ENCODE measurements at places on chromosomes 7 and 10.
A peak's percentile ranks its signal among the peaks of the same experiment; 100 is the strongest.

DNA sequence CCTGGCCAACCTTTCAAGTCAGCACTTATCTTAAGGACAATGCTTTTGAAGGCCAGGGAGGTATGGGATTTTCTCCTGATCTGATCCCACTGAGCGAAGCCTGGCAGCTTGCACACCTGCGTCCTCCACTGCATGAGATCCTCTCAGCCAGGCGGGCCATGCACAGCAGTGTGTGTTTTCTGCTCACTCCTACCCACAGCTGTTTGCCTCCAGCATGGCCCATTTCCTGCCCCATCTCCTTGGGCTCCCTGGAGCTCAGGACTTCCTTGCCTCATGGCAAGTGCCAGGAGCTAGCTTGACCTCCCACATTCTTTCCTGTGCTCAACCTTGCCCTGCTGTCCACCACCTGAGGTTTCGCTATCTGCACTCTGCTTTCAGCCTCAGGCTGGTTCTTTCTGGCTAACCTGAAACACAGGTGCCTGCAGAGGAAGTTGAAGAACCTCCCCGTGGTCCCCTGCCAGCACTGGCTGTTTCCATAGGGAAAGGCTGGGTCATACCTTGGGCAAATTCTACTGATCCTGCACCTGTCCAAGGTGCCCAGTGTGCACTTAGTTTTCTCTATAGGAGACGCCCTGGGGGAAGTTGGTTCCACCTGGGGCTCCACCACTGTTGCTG, 43.9 kb upstream of the EEPD1 start:
- no peaks in the 10 kb centered on the region for H3K36me3 ChIP-seq
- no peak overlapping the region for H3K4me3 ChIP-seq
- peaks cover 2% of the 10 kb centered on the region for H3K27me3 ChIP-seq
- H3K4me1 ChIP-seq, result no peaks in the 10 kb centered on the region

DNA sequence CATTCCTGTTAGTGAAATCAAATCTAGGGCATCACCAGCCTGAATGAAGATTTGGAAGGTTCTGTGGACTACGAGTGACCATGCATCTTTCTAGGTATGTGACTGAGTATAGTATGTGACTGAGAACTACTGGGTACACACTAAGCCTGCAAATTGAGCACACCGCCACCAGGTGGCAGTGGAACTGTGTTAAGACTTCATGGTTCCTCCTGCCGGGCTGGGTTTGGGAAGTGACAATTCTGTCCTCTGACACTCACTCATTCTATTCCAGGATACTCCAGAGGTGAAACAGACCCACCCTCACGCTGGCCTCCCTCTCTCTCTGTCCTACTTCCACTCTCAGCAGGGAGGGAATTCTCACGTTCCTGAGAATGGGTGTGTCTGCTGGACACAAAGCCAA, 84.0 kb upstream of the TMEM248 start:
- H3K4me3 ChIP-seq, result no peak overlapping the region
- no peak for DNase-seq
- H3K27me3 ChIP-seq, result no peaks in the 10 kb centered on the region

- DNase-seq, result no peak
- no peaks in the 10 kb centered on the region for H3K27me3 ChIP-seq
- no peak overlapping the region for H3K4me3 ChIP-seq
- peaks cover 40% of the 10 kb centered on the region for H3K4me1 ChIP-seq
- no peak overlapping the region for H3K27ac ChIP-seq
- no peaks in the 10 kb centered on the region for H3K36me3 ChIP-seq
Observed at GRCh38 chr10:103980288-103980906, 13.5 kb downstream of the SLK start.

DNA sequence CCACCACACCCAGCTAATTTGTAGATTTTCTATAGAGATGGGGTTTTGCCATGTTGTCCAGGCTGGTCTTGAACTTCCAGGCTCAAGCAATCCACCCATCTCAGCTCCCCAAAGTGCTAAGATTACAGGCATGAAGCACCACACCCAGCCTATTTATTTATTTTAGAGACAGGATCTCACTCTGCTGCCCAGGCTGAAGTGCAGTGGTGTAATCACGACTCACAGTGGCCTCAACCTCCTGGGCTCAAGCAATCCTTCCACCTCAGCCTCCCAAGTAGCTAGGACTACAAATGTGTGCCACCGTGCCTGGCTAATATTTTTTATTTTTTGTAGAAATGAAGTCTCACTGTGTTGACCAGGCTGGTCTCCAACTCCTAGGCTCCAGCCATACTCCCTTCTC, 6.9 kb upstream of the FRAT2 start:
- H3K27ac ChIP-seq, result no peak overlapping the region
- peaks cover 50% of the 10 kb centered on the region for H3K27me3 ChIP-seq
- no peaks in the 10 kb centered on the region for H3K36me3 ChIP-seq
- no peak for DNase-seq
- no peak overlapping the region for H3K4me3 ChIP-seq

DNA sequence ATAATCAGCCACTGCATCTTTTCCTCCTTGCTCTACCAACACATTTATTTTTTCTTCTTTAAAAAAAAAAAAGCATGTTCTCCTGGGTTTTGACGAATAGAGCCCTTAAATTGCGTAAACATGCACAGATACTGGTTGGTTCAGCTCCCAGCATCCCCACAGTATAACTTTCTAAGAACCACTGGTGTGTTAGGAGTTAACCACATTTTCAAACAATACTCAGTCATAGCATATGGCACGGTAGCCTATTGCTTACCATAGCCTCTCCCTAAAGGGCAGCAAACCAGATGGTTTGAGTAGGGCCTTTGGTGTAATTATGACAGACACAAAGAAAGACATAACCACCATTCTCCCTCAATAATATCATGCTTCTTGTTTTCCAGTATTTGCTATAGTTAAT, 145.0 kb downstream of the LRRC4 start:
- no peak overlapping the region for H3K27ac ChIP-seq
- peaks cover 18% of the 10 kb centered on the region for H3K36me3 ChIP-seq
- H3K4me1 ChIP-seq, result peaks cover 29% of the 10 kb centered on the region
- DNase-seq, result no peak

- H3K27me3 ChIP-seq, result peaks cover 10% of the 10 kb centered on the region
- H3K36me3 ChIP-seq, result no peaks in the 10 kb centered on the region
- no peak overlapping the region for H3K4me3 ChIP-seq
- DNase-seq, result peak; percentile 82
- H3K4me1 ChIP-seq, result no peaks in the 10 kb centered on the region
Observed at GRCh38 chr7:106867641-106868351, 2.7 kb downstream of the PIK3CG start.

DNA sequence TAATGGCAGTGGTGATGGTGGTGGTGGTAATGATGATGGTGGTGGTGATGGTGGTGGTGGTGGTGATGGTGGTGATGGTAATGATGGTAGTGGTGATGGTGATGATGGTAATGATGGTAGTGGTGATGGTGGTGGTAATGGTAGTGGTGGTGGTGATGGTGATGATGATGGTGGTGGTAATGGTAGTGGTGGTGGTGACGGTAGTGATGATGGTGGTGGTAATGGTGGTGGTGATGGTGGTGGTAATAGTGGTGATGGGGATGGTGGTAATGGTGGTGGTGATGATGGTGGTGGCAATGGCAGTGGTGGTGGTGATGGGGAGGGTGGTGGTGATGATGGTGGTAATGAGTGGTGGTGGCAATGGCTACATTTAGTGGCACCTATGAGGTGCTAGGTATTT, 105.7 kb downstream of the GRK5 start:
- H3K4me1 ChIP-seq, result peaks cover 39% of the 10 kb centered on the region
- no peak for DNase-seq
- H3K36me3 ChIP-seq, result peaks cover 6% of the 10 kb centered on the region
- H3K27ac ChIP-seq, result no peak overlapping the region
- no peak overlapping the region for H3K4me3 ChIP-seq

- no peak overlapping the region for H3K27ac ChIP-seq
- H3K27me3 ChIP-seq, result no peaks in the 10 kb centered on the region
- no peaks in the 10 kb centered on the region for H3K36me3 ChIP-seq
- no peak for DNase-seq
- H3K4me1 ChIP-seq, result peaks cover 17% of the 10 kb centered on the region
Observed at GRCh38 chr7:157570531-157571200, 233.9 kb downstream of the DNAJB6 start.

DNA sequence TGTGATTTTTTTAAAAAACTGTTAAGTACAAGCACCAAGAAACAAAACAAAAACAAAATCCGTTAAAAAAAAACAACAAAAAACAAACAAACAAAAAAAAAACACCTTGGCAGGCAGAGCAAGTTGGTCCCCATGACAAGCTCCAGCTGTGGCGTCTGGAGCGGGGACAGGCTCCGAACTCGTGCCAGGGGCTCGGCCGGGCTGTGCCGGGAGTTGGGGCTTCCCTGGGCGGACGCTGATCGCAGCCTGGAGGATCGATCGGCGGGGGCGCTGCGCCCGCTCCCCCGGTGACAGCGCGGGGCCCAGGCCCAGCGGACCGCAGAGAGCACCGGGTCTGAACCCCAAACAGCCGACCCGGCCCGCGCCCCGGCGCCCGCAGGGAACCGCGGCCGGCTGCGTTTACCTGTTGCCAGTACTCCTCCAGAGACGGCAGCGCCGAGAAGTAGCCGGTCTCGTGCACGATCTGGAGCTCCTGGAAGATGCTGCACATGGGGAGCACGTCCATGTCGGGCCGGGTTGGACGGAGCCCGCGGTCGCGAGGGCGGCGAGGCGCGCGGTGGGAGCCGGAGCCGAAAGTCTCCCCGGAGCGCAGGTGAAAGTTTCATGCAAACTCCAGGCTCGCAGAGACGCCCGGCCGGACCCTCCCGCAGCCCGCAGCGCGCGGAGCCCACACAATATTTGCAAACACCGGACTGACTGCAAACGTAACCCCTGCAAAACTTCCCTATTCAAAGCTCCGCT, at the start of gene KLF6:
Gene KLF6, minus strand, starts transcription at position 700 of the 741 bp plus-strand sequence. Its CDS starts 195 bp downstream, at position 505.
- peaks cover 41% of the 10 kb centered on the region for H3K4me1 ChIP-seq
- peak; percentile 90 for DNase-seq
- peaks cover 49% of the 10 kb centered on the region for H3K36me3 ChIP-seq
- H3K27ac ChIP-seq, result peak within 1 kb of the TSS; percentile 99
- no peaks in the 10 kb centered on the region for H3K27me3 ChIP-seq

- H3K36me3 ChIP-seq, result peaks cover 6% of the 10 kb centered on the region
- H3K27me3 ChIP-seq, result no peaks in the 10 kb centered on the region
- peak overlapping the region; percentile 97 for H3K4me3 ChIP-seq
- H3K27ac ChIP-seq, result peak overlapping the region; percentile 100
Observed at GRCh38 chr10:27152687-27153086, 1.5 kb downstream of the YME1L1 start.

GRCh38 chr7:66964411-66964810, 31.0 kb downstream of the SBDS start:
- H3K27ac ChIP-seq, result peak overlapping the region; percentile 13
- H3K27me3 ChIP-seq, result no peaks in the 10 kb centered on the region
- no peak for DNase-seq
- no peak overlapping the region for H3K4me3 ChIP-seq

DNA sequence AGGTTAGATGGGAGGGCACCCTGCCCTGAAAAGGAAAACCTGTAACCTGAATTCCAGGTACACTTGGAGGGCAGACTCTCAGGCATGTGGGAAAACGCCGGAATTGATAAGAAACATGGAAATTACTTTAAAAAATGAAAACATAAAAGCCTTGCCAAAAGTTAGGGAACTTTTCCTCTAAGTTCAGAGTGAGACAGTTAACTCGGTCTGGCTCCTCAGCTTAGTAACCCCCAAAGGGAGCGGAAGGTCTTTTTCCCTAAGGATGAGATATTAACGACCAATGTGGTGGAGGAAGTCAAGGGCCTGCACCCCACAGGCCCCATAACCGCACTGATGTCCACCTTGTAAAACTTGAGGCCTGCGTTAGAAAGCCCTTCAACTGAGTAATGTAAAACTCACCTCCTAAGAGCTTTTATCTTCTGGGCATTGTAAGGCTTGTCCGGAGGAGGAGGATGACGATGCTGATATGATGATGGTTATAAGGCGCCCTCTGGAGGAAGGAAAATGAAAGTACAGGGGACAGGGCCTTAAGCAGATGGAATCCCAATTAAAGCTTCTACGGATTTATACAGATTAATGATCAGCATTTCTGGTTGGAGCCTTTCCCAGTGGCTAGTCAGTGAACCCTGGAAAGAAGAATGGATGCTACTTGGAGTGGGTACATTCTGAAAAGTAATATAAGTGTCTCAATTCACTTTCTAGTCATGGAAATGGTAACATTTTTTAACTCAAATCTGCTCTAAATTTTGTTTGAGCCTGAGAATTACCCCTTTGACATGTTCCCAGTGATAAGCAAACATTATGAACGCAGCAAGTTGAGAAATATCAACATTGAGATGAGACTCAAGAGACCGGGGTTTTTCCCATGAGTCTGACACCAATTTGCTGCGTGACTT, 694 bp downstream of the COL1A2 start:
- DNase-seq, result no peak
- peaks cover 45% of the 10 kb centered on the region for H3K36me3 ChIP-seq
- H3K4me1 ChIP-seq, result peaks cover 53% of the 10 kb centered on the region
- peak overlapping the region; percentile 99 for H3K4me3 ChIP-seq
- no peaks in the 10 kb centered on the region for H3K27me3 ChIP-seq

DNA sequence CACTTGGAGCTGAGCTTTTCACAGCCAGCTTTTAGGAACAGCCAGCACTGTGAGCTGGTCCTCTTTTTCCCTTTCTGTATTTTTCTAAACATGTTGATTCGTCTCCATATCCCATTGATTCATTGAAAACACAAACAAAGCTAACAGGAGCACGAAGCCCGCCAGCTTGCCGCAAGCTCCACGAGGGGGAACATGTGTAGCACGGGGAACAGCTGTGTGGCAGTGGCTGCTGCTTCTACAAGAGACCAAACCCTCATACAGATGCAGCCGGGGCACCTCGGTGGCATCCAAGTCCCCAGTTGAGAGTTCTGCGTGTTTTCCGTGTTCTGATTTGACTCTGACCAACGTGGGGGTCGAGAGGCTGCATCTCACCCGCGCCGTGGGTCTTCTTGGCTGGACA, 80.8 kb upstream of the SH2B2 start:
- no peak overlapping the region for H3K4me3 ChIP-seq
- H3K4me1 ChIP-seq, result no peaks in the 10 kb centered on the region
- H3K27me3 ChIP-seq, result no peaks in the 10 kb centered on the region

DNA sequence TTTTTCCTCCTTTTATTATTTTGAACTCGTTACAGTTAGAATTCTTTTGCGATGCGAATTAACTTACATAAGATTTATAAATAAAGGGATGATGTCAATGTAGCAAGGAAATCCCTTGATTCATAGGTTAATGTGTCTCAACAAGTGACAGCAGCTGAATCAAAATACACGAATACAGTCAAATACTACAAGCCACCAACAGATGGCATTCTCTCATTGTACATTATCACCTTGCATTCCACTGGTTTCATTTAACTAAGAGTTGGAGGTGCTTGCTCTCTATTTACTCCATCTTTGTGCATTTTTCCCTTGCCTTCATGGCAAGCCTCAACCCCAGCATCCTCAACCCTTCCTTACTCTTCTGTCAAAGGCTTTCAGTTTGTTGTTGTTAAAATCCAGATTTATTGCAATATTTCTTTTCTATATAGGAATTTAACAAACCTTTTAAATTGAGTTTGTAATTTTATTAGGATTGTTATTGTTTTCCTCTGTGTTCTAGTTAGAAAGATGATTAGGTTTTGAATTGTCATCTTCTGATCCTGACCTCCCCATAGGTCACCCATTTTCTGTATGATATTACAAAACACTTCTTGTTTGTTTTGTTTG, 78.3 kb downstream of the SLC25A40 start:
- no peaks in the 10 kb centered on the region for H3K4me1 ChIP-seq
- no peak for DNase-seq
- no peaks in the 10 kb centered on the region for H3K36me3 ChIP-seq
- peaks cover 37% of the 10 kb centered on the region for H3K27me3 ChIP-seq
- no peak overlapping the region for H3K27ac ChIP-seq

GRCh38 chr7:106312099-106312871, 27.5 kb upstream of the NAMPT start:
- DNase-seq, result no peak
- no peaks in the 10 kb centered on the region for H3K27me3 ChIP-seq
- no peak overlapping the region for H3K27ac ChIP-seq
- H3K4me1 ChIP-seq, result peaks cover 4% of the 10 kb centered on the region
- no peaks in the 10 kb centered on the region for H3K36me3 ChIP-seq

- peaks cover 22% of the 10 kb centered on the region for H3K4me1 ChIP-seq
- no peak overlapping the region for H3K4me3 ChIP-seq
- no peaks in the 10 kb centered on the region for H3K27me3 ChIP-seq
Observed at GRCh38 chr10:61907587-61907986, 6.1 kb downstream of the ARID5B start.
